SK-N-SH treated with all-trans-retinoic acid at 6 μM for 48 hours (cell line): ENCODE measurements at places on chromosomes 16 and 17.

DNA sequence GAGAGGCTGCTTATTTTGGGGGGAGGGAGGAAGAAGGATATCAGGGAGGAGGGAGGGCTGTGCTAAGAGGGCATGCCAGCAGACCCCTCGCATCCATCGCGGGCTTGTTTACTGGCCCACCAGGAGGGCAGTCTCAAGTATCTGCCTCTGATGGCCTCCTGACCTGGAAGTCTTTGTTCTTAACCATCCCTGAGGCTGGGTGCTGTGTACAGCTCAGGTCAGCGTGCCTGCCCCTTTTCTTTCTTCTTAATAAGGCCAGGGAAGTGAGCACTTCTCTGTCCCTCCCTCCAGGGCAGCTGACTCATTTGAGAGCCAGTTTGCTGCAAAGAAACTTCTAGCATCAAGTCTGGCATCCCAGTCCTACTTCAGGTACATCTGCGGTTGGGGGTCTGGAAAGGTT is 157.0 kb downstream of the CCDC182 start:
- ATAC-seq: no peak

DNA sequence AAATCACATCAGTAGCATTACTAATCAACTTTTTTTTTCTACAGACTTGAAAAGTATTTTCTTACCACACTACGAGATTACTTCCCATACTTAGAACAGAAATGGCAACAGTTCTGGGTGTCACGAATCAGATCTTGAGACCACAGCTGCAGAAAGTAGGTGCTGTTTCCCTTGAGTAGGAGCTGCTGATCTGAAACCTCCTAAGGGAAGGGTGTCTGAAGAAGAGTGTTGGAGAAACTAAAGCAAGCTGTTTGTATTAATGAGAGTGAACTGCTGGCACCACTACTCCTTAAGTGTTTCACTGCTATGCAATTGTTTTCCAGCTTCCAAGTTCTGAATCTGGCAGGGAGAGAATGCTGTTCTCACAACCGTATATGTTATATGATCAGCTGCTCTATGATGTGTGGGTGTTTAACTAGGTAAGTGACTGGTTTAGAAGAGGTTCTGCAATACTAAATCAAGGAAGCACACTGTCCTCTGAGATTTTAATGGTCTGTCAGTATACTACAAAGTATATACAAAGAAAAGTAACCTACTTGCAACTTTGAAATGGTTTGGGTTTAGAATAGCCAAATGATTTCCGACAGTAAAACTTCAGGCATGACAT is 3.3 kb downstream of the ZNF652 start:
- no peak for ATAC-seq

- no peak for ATAC-seq
These were observed 182.7 kb downstream of the PRKCB start for GRCh38 chr16:24018485-24018884.

- ATAC-seq: peak; percentile 96
These were observed 11.5 kb downstream of the EPOP start for GRCh38 chr17:38663125-38663751.

- no peak for ATAC-seq
These were observed 44.5 kb downstream of the ANKFY1 start for GRCh38 chr17:4219241-4219640.

DNA sequence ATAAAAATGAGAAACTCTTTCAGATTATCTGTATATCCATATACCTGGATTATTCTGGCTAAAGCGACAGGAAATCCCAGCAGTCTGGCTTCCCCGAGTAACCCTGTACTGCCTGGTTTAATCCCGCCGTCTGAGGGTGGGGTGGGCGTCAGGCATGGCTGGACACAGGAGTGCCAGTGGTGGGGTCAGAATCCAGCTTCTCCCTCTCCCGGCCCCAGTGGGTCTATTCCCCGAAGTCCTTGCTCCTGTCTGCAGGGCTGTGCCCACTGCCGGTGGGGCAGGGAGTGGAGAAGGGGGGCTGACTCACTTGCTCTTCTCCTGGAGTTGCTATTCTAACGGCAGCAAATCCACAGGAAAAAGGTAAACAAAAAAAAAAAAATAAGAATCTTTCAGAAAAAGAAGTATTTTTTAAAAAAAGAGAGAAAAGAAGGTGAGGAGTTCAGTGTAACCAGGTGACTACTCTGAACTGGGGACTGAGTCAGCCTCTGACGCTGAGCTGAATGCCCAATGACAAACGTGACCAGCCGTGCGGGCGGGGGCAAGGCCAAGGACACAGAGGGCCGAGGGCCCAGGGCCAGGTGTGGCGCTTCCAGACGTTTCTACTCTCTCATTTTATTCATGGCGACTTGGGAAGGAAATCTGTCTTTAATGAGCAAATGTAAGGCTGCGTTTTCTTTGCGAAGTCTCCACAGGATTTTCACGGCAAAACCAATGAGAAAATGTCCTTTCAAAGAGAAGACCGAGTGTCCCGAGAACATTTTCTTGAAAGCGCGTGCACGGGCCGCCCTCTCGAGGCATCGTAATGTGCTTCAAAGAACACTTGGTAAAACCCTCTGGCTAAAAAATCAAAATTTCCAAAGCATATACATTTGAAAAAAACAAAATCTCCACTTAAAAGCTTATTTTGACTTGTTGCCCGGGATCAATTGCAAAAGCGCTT is 20.2 kb downstream of the FOXF1 start:
- ATAC-seq: no peak

- peak; percentile 51; the same call in 2 of the 3 replicates for ATAC-seq
These were observed 169.4 kb downstream of the ABCA8 start for GRCh38 chr17:68785565-68786486.

DNA sequence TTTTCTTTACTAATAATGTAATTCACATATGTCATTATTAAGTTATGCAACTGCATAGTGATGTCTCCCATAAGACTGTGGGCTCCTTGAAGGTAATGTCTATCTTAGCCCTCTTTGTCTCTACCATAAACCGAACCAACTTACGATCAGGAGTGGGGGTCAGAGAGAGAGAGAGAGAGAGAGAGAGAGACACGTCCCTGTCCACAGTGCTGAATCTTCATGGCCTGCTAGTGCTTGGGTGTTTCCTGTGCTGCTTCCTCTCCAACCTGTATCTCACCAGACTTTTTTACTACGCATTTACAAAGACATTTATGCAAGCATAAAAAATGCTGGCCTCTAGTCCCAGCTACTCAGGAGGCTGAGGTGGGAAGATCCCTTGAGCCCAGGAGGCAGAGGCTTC is 52.2 kb upstream of the HAPSTR1 start:
- ATAC-seq: no peak

DNA sequence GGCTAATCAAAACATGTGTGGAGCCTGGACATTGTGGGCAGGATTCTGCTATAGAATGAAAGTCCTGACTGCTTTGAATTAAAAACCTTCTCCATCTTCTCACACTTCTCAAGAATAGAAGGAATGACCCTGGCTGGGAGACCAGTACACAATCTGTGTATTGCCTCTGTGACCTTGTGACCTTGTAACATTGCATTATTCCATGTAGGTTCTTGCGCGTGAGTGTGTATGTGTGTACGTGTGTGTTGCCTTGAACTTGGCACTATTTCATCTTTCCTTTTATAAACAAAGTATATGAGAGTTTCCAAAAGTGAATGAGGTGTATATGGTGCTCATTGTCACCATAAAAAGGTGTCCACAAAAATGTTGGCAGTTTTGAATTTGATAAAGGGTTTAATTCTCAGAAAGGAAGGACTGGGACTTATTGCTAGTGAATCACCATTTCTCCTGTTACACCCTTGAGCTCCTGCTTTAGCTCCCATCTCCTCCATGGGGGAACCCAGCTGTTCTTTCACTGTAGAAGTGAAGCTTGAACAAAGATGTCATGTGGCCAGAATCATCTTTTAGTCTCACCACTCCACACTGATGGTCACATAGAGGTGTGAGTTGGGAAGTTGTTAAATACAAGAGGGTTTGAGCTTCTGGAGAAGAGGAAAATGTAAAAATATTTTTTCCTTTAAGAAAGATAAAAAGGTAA is 244.9 kb downstream of the FTO start:
- ATAC-seq: no peak
